ENCODE measurements at places on chromosomes 12 and 14.

DNA sequence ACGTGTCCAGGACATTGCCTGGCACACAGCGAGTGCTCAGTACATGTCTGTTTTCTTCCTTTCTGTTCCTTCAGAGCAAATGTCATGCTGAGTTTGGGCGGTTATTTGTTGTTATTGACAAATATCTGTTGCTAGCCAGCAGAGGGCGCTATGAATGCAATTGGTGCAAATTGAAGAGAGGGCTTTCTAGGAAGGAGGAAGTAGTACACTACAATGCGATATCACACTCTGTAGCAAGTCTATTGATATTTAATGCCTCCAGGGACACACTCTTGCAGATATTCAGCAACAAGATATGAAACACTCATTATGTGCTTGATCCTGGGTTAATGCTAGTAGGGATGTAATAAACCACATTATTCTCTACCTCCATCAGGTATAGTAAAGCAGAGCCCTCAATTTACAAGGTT is 267.3 kb upstream of the SRRM4 start:
- DNase-seq, result peak; percentile 68

DNA sequence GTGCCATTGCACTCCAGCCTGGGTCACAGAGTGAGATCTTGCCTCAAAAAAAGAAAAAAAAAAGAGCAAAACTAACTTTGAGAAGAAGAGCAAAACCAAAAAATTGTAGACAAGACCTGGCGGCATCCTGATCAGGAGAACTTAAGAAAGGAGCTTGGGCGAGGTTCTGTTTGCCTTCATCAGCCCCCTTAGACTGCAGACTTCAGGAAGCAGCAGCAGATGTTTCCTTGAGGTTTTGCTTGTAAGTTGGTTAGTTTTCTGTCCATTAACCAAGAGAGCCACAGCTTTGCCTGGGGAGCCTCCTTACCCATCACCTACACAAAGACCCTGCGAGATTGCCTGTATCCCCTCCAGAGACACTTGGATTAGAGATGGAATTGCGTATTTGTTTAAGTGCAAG is 189.0 kb downstream of the AACS start:
- no peak for DNase-seq

GRCh38 chr14:52834440-52834842 is 43.0 kb upstream of the GNPNAT1 start:
- DNase-seq, result no peak

GRCh38 chr12:30796313-30796780 is 41.6 kb upstream of the CAPRIN2 start:
- peak; percentile 4 for DNase-seq

DNA sequence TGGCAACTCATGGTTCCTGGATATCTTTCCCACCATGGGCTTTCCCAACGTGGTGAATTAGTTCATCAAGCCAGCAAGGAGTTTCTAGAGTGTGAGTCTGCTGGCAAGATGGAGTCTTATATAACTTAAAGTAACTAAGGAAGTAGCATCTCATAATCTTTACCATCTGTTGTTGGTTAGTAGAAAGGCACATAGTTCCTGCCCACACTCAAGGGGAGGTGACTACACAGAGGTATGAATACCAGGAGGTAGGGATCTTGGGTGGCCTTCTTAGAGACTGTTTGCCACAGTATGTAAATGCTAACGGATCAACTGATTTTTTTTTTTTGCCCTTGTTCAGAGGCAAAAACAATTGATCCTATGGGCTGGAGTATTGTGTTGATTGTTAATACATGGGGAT is 446.9 kb downstream of the ATP23 start:
- DNase-seq, result no peak

GRCh38 chr14:97757491-97757890 is 960.3 kb downstream of the VRK1 start:
- DNase-seq, result no peak

- no peak for DNase-seq
Observed at GRCh38 chr14:51614707-51615106, 37.0 kb upstream of the FRMD6 start.

- no peak for DNase-seq
Observed at GRCh38 chr14:22811722-22812121, 3.5 kb downstream of the SLC7A7 start.

GRCh38 chr12:22173177-22173576 is 127.2 kb downstream of the CMAS start:
- DNase-seq, result no peak

GRCh38 chr14:68506021-68506644 is 286.7 kb downstream of the ZFP36L1 start:
- no peak for DNase-seq

DNA sequence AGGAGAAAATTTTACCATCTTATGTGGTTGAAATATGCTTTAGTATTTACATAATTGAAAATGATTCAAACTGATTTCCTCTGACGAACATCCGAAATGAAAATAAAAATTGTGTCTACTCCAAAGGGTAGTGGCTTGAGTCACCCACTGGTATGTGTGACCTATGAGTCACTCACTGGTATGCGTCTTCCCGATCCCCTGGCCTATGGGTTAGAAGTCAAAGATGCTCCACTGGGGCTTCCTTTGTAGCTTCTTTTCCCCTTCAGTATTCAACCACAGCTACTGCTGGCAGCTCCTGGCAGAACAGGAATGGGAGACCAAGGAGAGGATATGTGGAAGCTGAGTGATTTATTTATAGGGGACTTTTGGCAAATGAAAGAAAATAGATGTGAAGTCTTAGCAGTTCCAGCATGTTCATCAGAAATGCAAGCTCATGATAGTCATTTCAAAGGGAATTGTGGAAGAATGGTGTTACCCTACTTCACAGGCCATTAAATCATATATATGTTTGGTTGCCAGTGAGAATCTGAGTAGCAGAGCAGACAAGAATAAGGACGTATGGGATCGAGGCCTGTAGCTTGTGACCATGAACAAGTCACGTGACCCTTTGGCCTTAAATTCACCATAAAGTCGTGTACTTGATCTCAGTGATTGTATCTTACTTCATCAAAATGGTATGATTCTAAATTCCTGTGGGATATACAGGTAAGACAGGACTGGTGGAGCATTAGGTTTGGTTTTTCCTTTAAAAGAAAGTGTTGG is 108.3 kb downstream of the CRADD start:
- no peak for DNase-seq

DNA sequence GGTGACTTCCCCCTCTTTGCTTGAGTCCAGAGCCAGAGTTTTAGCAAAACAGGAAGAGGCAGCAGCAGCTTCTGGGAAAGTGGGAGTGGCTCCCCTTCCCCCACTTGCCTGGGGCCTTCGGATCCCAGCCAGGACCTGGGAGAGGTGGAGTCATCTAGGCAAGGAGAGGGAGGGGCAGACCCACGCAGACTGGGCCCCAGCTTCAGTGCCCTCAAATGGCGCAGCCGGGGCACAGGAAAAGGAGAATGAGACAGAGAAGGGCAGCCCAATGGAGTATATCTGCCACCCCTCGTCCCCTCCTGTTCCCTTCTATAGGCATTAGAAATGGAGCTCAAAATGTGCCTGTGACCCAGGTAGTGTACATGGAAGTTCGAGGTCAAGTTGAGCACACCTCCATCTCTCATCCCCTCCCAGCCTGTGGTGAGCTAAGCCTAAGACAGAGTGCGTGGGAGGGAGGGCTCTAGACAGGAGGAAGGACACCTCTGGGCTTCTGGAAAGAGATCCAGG is 9.3 kb upstream of the HDAC7 start:
- no peak for DNase-seq

All from NCI-H2029 treated with DMSO at 0.1 percent for 48 hours (cell line).